Stimulated activated CD8-positive, alpha-beta memory T cell treated with anti-CD3 and anti-CD28 coated beads, Interleukin-4, amount 100 ng/mL, for 4 hours (primary cell): ENCODE measurements at places on chromosomes 5 and 9.

GRCh38 chr9:132160802-132161742, 786 bp upstream of the NTNG2 start:
- DNase-seq, result peak; percentile 45

- no peak for DNase-seq
These were observed 11.1 kb upstream of the NADK2 start for GRCh38 chr5:36252722-36253365.

DNA sequence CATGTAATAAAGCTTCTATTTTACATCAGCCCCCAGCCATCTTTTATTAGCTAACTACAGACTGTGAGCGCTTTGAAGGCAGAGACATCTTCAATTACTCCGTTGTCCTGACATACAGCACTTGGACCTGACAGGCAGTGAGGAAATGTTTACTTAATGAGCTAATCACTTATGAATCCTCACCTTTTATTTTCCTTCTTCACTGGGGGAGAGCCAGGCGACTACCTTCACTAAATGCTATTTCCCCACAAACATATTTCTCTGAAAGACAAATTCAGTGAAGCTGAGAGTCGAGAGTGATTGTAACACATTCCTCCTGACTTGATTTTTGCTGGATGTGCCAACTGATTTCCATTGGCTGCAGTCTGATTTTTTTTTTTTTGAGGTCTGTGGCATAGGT, 192.1 kb upstream of the CLINT1 start:
- no peak for DNase-seq

DNA sequence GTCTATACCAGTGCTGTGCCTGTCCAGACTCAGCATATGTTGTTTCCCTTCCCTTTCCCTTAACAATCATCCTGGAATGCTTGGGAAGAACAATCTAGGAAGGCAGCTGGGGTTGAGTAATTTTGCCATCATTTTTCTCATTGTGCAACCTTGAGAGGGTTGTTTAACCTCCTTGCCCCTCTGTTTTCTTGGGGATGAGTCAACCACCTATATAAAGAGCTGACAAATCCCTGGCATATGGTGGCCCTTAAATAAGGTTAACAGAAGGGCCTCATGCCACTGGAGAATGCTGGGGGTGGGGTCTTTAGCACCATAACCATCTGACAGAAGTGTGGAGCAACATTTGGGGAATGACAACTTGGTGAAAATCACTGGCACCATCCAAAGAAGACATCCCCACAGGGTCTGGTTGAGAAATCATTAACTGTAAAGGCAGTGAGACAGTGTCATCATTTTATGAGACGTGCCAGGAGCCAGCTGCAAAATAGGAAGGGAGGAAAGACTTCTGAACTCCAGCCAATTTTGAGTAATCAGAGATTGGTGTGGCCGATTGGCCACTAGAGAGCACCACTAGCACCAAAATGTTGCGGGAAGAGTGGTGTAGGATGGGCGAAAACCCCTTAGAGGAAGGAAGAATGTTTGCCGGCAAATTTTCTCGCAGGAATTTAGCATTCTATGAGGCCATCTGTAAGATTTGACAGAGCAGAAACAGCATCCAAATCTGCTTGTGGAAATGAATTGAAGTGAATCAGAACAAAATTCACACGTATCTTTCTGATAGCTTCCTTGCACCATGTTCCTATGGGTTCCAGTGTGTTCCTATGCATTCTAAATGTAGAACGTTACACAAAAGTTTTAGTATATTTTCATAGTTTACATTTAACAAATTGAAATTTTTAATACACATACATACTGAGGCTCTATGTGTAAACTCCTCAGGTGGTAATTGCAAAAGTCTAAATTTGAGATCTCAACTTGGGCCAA, 113.8 kb downstream of the MSX2 start:
- DNase-seq, result no peak

DNA sequence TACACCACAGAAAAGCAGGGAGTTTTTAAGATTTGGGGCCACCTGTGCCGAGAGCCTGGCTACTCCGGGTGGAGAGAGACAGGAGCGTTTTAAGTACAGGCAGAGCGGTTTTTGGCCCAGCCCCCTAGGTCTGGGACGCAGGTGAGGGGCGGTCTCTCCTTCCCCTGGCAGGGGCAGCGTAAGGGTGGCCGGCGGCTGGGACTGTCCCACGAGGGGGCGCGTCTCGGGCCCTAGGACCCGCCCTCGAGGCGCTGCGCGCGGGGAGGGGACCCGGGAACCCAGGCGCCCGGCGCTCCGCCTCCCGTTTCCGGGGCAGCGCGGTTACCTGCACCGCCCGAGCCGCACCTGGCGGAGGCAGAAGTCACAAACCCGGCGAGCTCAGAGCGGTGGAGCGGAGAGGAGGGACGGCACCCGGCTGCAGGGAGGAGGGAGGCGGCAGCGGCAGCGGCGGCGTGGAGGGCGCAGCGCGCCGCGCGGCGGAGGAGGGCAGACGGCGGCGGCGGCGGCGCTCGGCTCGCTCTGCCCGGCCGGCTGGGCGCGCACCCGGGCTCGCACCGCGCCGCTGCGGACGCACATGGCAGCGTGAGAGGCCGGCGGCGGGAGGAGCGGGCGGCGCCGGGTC, at the start of gene WWC1:
TSS of gene WWC1 (plus strand) at position 304 of the 622 bp plus-strand sequence. CDS start 508 bp downstream, outside the sequence.
- no peak for DNase-seq

- DNase-seq, result no peak
These were observed 38.6 kb downstream of the HMCN2 start for GRCh38 chr9:130304116-130304515.

GRCh38 chr5:173940269-173940668, 48.7 kb upstream of the C5orf47 start:
- no peak for DNase-seq
